Fibroblast of lung (primary cell): ENCODE measurements at places on chromosomes 16 and 17. TPM values are rescaled to one million over a fixed set of nuclear protein-coding genes. Genes with fewer than 3 reads are reported as not detected.

The ZNF598 gene
- total RNA-seq, result 10.8 and 18.8 TPM in 2 replicates

The TBC1D24 gene
- 8.5 and 10.9 TPM in 2 replicates for total RNA-seq

The CES1 gene
- 41.1 and 41.6 TPM in 2 replicates for total RNA-seq

The C17orf50 gene
- not detected in 2 replicates for total RNA-seq

The MYH3 gene
- total RNA-seq, result 0.50 and 0.51 TPM in 2 replicates

The ZACN gene
- total RNA-seq, result not detected in 2 replicates

The DHRS7C gene
- not detected in 2 replicates for total RNA-seq

GRCh38 chr17:38427160-38427949, 909 bp upstream of the ARHGAP23 start:
- no peak for DNase-seq

- DNase-seq, result no peak
Measured at GRCh38 chr17:74852237-74853047, 7.2 kb downstream of the GRIN2C start.

DNA sequence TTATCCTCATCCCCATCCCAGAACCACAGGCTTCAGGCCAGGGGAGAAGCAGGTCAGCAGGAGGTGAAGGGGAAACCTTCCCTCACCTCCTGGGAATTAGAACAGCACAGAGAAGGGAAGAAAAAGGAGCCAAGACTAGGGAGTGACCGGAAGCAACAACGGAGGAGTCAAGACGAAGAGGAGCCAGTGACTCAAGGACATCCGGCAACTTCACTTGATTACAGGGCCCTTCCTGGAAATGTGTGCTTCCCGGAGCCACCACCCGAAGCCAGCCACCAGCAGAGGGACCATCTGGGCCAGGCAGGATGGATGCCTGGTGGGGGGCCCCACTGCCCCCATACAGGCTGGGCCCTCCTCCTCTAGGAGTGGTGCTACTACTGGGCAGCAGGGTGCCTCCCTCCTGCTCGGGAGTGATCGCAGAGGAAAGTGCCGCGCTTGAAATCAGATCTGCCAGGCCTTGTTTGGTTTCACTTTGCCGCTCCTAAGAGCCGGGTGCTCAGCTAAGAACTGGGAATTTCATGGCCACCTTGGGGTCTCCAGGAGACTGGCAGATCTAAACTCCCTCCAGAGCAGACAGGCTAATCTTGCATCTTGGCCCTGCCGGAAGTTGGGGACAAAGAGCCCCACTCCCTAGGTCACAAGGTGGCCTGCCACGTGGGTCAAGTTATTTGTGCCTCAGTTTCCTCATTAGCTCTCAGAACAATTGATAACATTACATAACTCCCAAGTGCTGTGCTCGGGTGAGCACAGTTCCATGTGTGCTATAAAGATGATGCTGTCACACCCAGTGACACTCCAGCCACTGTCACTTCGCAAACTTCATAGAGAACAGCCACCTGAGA, 6.6 kb downstream of the CDC42EP4 start:
- DNase-seq, result peak; percentile 79

DNA sequence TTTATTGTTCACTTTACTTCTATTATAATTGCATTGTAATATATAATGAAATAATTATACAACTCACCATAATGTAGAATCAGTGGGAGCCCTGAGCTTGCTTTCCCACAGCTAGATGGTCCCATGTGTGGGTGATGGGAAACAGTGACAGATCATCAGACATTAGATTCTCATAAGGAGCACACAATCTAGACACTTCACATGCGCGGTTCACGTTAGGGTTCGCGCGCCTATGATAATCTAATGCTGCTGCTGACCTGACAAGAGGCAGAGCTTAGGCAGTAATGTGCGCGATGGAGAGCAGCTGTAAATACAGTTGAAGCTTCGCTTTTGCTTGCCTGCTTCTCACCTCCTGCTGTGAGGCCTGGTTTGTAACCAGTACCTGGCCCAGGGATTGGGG, 40.2 kb downstream of the BCAS3 start:
- no peak for DNase-seq

DNA sequence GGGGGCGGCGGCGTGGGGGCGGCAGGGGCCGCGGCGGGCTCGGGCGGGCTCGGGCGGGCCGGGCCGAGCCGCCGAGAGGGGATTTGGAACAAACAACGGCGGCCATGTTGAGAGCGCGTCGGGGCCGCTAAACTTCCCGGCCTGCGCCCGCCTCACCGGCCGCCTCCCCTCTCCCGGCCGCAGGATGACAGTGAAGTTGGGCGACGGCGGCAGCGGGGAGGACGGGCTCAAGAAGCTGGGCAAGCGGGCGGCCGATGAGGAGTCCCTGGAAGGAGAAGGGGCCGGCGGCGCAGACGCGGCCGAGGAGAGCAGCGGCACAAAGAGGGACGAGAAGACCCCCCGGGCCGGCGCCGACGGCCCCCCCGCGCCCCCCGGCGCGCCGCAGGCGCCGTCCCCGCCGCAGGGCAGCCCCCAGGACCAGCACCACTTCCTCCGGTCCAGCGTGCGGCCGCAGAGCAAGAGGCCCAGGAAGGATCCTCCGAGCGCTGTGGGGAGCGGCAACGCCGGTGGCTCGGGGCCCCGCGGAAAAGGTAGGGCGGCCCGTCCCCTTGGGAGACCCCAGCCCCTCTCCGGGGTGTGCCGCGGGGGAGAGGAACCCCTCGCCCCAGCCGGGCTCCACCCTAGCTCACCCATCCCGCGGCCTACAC, 2.4 kb downstream of the CRAMP1 start:
- peak; percentile 28 for DNase-seq

DNA sequence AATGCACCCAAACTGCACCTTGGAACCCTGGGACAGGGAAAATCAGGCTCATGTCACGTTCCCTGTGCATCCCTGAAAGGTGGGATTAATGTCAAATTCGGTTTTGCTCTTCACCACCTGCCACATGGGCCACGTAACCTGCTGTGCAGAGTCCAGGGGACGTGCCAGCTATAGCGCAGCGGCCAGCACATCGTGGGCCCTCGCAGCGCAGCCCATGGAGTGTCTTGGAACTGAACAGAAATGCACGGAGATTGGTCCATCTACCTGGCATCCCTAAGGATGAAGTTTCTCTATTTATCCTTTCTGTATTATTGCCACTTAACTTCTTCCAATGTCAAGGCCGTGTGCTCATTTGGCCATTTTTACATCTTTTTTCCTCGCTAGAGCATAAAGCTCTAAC, 68.1 kb upstream of the TRAP1 start:
- DNase-seq, result no peak

DNA sequence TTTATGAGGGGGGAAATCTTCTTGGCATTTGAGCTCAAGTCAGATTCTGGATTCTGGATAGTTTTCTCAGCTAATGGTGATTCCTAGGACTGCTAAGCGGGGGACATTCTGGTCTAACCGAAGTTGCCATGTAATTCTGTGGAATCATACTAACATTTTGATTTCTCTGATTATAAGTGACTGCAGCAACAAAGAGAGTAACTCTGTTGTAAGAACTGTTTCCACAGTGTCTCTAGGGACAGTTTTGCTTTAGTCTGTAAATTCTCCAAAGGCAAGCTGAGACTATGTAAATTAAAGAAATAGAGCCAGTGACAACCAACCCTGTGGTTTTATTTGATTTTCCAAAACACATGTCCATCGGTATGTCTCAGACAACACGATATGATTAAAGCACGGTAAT, 286.2 kb downstream of the IRX3 start:
- DNase-seq, result no peak

GRCh38 chr17:50155115-50155819, 4.8 kb upstream of the PPP1R9B start:
- peak; percentile 77 for DNase-seq

DNA sequence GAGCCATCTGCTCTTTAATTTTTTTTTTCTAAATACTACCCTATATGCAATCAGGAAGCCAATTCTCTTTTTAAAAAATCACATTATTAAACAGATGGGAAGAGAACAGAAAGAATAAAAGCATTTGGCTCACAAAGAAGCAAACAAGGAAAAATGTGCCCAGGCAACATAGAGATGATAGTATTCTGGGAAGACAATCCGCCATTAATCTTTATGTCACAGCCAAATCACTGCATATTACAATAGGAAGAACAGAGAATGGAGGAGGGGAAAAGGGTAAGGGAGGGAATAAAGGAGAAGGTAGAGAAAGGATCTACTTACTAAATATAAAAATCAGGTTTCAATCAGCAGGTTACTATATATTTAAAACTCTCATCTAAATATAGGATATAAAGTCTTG, 34.3 kb downstream of the STAT5B start:
- DNase-seq, result no peak

DNA sequence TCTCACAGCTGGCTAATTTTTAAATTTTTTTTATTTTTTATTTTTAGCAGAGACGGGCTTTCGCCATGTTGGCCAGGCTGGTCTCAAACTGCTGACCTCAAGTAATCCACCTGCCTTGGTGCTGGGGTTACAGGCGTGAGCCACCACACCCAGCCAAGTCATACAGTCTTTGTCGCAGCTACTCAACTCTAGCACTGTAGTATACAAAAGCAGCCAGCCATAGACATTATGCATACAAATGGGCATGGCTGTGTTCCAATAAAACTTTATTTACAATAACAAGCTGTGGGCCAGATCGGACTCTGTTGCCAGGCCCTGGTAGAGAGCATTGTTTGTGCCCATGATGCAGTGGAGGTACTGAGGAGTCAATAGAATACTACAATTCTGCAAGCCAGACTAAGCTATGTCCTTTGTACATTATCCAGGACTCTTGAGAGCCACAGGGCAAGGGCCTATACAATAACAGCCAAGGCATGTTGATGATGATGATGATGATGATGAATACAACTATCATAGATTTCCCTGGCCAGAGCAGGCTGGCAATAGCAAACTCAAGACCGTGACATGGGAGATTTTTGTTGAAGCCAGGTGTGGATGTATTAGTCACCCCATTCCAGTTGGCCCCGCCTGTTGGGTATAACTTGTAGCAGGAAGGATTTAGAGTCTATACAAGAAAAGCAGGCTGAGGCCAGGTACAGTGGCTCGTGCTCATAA, 101.8 kb downstream of the MYH11 start:
- DNase-seq, result no peak

DNA sequence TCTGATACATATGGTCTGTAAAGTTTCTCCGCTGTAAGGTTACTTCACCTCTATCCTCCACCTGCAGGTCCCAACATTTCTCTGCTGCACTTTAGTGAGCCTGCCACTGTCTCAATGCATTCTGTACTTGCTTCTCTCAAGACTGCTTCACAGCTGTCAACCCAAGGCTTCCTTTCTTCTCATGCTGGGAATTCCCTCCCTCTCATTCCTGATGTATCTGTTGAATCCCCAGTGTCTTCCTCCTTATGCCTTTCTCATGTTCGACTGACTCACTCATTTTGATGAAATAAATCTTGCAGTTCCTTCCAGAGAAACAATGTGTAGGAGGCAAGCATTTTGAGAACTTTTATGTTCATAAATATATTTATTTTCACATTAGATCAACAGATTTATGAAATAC, 288.3 kb downstream of the CNTNAP4 start:
- no peak for DNase-seq

- DNase-seq, result peak; percentile 29
Measured at GRCh38 chr16:1108299-1109252, 12.5 kb upstream of the C1QTNF8 start.

GRCh38 chr17:8447799-8448198, 12.1 kb downstream of the NDEL1 start:
- no peak for DNase-seq

DNA sequence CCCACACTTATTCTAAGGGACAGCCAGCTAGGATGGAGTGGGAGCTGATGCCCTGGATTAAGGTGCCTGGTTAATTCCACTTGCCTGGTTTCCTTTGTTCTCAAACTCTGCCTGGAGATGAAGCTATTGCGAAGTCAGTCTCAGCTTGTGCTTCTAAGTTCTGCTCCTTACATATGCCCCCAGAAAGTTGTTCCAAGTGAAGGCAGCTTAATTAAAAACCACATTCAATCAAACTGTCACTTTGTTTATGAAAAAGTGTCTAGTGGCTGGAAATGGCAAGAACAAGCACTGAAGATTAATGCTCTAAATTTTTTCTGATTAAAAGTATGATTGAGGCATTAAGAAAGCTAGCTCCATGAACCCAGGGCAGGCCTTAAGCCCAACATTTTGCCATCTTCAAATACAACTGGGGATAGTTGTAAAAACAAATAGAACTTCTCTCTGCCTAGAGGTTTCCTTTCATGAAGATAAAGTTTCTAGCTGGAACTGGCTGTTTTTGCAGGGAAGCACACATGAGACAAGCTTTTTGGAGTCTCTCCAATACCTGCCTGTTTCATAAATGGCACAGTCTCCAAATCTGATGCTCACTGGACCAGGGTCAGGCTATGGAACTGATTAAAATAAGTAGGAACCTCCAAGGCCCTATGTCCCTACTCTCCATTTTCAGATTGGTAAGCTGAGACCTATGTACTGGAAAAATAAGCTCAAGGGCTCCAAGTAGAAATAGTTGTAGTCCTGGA, 100.9 kb downstream of the GRIN2A start:
- peak; percentile 90 for DNase-seq

DNA sequence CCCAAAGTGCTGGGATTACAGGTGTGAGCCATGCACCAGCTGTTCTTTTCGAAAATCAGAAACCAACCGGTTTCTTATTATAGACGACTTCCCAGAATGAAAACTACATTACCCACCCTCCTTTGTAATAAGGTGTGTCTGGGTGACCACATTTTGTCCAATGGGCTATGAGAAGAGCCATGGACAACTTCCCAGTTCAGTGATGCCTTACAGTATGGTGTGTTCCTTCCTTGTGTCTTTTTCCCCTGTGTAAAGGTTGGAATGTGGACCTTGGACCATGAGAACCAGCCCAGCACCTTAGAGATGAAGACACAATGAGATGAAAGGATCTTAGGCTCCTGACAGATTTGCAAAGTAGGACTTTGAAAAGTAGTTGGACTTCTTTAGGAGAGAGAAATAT, 85.0 kb upstream of the ATF7IP2 start:
- no peak for DNase-seq

DNA sequence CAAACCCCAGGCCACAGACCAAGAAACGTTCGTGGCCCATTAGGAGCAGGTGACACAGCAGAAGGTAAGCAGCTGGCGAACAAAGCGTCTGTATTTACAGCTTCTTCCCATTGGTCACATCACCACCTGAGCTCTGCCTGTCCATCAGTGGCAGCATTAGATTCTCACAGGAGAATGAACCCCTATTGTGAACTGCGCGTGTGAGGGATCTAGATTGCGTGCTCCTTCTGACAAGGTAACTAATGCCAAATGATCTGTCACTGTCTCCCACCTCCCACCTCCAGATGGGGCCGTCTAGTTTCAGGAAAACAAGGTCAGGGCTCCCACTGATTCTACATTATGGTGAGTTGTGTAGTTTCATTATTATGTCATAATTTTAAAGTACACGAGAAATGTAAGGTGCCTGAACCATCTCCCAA, 186.3 kb downstream of the CPPED1 start:
- no peak for DNase-seq

DNA sequence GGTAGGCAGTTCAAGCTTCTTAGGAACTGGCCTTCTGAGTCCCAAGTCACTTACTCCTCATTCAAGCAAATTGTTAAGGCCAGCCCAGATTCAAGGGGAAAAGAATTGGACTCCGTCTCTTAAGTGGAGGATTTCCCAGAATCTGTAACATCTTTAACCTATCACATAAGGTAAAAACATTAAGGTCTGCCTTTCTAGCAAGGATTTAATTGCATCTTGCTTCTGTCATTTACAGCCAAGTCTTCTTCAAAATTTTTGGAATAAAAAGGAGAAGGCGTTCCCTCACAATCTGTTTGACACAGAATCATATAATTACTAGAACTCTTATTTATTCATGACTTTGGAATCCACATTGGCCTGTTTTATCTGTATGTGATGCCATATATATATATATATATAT, 56.5 kb upstream of the ADORA2B start:
- DNase-seq, result no peak

GRCh38 chr17:28926366-28926765, 23.5 kb upstream of the DHRS13 start:
- DNase-seq, result no peak
